HepG2 (cell line): ENCODE measurements at places on chromosomes 7 and 10.
A peak's percentile ranks its signal among the peaks of the same experiment; 100 is the strongest.

- no peaks in the 10 kb centered on the region for H3K36me3 ChIP-seq
- H3K27me3 ChIP-seq = no peaks in the 10 kb centered on the region
- H3K27ac ChIP-seq = no peak overlapping the region
- H3K4me1 ChIP-seq = no peaks in the 10 kb centered on the region
- no peak for DNase-seq
These were observed 316.8 kb upstream of the STEAP1 start for GRCh38 chr7:89837515-89837914.

- no peak overlapping the region for H3K4me3 ChIP-seq
- H3K27me3 ChIP-seq = no peaks in the 10 kb centered on the region
- H3K27ac ChIP-seq = no peak overlapping the region
- DNase-seq = no peak
- H3K36me3 ChIP-seq = no peaks in the 10 kb centered on the region
- no peaks in the 10 kb centered on the region for H3K4me1 ChIP-seq
These were observed 104.6 kb downstream of the MBL2 start for GRCh38 chr10:52668024-52668423.

DNA sequence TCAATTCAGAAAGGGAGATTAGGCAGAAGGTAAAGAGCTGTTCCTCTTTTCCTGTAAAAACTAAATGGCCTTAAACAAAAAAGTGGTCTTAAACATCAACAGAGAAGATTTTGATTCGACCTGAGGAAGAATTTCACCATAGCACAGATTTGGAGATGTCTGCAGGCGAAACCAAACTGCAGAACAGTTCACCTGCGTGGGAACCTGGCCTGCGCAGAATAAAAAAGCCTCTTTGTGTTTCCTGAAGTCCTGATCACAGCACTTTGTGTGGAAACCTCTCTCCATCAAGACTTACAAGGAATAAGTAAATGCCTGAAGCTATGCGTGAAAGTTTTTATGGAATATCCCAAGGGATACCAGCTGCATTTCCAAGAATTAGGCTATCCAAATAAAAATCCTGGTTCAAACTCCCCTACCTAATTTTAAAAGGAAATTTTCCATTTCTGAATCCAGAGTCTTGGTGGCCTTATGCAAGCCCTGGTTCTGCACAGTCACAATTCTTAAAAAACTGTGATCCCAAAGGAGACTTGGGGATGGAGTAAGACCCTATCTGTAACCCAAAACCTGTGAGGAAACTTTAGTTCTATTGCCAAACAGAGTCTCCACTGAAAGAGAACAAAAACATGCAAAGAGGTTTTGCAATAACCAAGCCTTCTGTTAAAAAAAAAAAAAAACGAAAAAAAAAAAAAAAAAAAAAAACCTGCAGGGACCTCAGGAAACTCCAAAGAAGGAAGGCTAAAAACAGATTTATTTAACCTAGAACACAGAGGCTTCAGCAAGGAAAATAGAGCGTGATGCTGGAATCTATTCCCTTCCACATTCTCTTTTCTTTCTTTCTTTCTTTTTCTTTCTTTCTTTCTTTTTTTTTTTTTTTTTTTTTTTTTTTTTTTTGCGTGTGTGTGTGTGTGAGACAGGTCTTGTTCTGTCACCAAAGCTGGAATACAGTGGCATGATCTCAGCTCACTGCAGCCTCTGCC, 10.4 kb downstream of the CALML3 start:
- DNase-seq = peak; percentile 73
- H3K36me3 ChIP-seq = no peaks in the 10 kb centered on the region
- peaks cover 90% of the 10 kb centered on the region for H3K4me1 ChIP-seq
- peak overlapping the region; percentile 20 for H3K27ac ChIP-seq
- H3K4me3 ChIP-seq = no peak overlapping the region

DNA sequence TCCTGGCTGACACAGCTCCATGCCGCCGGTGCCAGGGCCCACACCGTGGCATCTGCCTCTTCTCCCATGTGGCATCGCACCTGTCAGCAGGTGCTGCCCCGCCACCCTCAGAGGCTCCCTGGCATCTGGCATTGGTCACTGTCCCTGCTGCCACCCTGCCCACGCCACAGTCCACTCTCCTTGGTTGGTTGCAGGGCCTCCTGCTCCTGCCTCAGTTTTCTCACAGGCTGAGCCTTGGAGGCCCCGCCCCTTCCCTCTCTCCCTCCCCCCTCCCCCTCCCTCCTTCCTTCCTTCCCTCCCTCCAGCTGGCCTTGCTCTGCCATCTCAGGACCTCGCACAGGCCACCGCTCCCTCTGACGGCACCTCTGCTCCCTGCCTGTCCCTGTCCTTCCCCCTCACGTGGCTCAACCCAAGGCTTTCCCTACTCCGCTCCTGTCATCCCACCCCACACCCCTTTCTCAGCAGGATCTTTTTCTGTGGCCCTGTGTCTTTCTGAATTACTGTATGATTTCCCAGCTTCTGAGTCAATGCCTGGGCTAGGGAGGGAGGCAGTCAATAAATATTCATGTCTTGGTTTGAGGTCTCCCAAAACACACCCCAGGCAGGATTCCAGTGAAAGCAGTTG, 87.4 kb downstream of the INPP5A start:
- H3K36me3 ChIP-seq = no peaks in the 10 kb centered on the region
- no peaks in the 10 kb centered on the region for H3K27me3 ChIP-seq
- no peak overlapping the region for H3K27ac ChIP-seq
- no peak for DNase-seq
- no peaks in the 10 kb centered on the region for H3K4me1 ChIP-seq

DNA sequence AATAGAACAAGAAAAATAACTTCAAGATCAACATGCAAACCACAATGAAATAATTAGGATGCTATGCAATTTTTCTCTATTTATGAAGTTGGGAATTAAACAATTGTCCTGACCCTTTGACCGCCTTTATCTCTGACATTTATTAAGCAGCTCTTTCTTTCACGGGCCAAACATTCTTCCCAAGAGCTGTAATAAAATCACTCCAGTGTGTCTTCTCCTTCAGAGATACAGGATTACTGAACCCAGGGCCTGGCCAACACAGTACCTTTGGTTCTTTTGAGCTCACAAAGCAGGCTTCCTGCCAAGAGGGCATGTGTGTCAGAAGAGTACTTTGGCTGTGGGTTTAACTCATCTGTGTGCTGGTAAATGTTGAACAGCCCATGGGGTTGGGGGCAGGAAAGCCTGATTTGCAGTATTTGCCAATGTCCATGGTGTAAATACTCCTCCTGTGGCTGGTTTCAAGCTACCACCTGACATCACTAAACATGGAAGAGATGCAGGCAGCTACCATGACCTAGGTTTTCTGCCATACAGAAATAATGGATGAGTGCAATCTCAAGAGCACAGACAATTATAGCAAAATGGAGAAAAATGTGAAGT, 121.7 kb downstream of the FANK1 start:
- H3K27ac ChIP-seq = no peak overlapping the region
- H3K4me3 ChIP-seq = no peak overlapping the region
- peaks cover 2% of the 10 kb centered on the region; the same call in 1 of the 3 replicates for H3K27me3 ChIP-seq

DNA sequence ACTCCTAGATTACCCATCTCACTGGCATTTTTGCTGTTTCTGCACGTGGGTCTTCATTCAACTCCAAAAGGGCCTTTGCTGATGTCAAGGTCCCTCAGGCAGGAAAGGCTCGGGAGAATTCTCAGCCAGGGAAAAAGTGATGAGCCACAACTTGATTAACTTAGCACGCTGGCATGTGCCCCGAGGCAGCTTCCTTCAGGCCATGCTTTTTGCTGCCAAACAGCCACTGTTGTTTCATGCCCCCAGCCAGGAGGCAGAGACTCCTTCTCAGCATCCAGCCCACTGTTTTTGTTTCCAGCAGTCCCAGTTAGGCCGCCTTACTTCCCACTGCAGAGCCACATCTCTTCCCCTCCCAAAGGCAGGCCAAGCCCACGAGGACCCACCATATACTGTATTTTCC, 266.5 kb upstream of the YAE1 start:
- no peaks in the 10 kb centered on the region for H3K27me3 ChIP-seq
- no peaks in the 10 kb centered on the region for H3K36me3 ChIP-seq
- DNase-seq = no peak
- no peak overlapping the region for H3K4me3 ChIP-seq

DNA sequence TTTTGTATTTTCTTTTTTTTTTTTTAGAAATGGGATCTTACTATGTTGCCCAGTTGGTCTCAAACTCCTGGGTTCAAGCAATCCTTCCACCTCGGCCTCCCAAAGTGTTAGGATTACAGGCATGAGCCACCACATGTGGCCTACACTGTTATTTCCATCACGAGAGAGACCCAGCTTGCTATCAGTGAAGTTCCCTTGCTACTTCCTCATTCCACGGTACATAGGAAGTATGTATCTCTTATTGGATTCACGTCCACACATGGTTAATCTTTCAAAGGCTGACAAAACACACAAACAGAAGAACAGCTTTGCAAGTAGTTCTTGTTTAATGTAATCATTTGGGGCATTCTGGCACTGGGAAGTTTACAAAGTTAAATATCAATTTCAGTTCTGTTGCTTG, 50.9 kb downstream of the DCLRE1A start:
- H3K4me1 ChIP-seq = no peaks in the 10 kb centered on the region
- H3K4me3 ChIP-seq = no peak overlapping the region
- no peak overlapping the region for H3K27ac ChIP-seq
- no peak for DNase-seq
- no peaks in the 10 kb centered on the region for H3K36me3 ChIP-seq
